ENCODE measurements at places on chromosomes 6 and 20.

- no peak for DNase-seq
Measured at GRCh38 chr6:151065027-151065815, 174.5 kb upstream of the AKAP12 start.

- peak; percentile 44 for DNase-seq
Measured at GRCh38 chr20:47318027-47318585, 38.4 kb downstream of the ZMYND8 start.

DNA sequence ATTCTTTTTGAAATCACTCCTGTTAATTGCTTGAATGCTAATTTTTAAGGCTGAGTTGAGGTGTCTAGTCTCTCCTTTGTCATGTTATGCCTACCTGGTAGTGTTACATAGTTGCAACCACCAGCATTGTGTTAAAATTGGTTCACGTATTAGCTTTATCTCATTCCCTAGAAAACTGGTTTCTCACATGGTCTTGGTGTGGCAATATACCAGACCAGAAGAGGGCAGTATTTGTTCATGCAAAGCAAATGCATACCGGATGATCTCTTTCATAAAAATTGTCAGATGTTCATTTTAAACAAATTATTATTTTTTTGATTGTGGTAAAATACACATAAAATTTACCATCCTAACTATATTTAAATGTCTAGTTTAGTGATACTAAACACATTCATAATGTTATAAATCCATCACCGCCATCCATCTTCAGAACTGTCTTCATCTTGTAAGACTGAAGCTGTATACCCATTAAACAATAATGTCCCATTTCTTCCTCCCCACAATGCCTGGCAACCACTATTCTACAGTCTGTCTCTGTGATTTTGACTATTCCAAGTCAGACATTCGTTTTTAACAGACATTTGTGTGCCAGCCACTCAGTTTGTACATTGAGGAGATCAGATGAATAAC, 92.8 kb downstream of the ATRN start:
- DNase-seq, result peak; percentile 16

DNA sequence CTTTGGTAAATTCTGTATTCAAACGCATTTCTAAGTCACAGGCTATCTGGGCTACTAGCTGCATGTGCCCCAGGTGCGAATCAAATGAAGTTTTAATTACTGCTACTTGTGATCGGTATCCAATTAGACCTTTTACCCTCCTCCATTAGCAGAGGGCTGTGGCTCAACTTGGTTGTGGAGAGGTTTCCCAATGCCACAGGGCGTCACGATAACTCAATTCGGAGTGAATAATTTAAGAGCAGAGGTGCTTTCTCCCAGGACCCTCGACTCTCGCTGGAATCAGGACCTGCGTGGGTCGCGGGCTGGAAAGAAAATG, 640 bp downstream of the SAYSD1 start:
- DNase-seq, result no peak

DNA sequence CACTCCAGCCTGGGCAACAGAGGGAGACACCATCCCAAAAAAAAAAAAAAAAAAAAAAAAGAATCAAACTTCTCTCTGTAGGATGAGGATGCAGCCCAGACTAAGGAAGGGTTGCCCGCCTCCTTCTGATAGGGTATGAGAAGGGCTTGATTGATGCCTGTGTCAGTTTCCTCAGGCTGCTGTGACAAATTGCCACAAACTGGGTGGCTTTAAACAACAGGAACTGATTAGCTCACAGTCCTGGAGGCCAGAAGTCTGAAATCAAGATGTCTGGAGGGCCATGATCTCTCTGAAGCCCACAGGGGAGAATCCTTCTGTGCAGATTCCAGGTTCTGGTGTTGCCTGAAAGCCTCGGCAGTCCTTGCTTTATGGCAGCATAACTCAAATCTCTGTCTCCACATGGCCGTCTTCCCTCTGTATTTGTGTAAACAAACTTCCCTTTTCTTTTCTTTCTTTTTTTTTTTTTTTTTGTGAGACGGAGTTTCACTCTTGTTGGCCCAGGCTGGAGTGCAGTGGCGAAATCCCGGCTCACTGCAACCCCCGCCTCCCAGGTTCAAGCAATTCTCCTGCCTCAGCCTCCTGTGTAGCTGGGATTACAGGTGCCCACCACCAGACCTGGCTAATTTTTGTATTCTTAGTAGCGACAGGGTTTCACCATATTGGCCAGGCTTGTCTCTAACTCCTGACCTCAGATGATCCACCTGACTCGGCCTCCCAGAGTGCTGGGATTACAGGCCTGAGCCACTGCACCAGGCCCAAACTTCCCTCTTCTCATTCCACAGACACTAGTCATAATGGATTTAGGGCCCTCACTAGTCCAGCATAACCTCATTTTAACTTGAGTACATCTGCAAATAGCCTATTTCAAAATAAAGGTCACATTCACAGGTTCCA, 11.2 kb upstream of the CDK19 start:
- no peak for DNase-seq

- DNase-seq, result no peak
Measured at GRCh38 chr6:29519291-29520010, 31.7 kb upstream of the MAS1L start.

GRCh38 chr6:120872262-120872578, 462.1 kb downstream of the TBC1D32 start:
- DNase-seq, result no peak

- DNase-seq, result no peak
Measured at GRCh38 chr20:17228624-17229061, 1.8 kb downstream of the PCSK2 start.

- DNase-seq, result no peak
Measured at GRCh38 chr20:46905364-46906125, 10.9 kb downstream of the EYA2 start.

- DNase-seq, result no peak
Measured at GRCh38 chr6:137904822-137905617, 38.0 kb downstream of the TNFAIP3 start.

DNA sequence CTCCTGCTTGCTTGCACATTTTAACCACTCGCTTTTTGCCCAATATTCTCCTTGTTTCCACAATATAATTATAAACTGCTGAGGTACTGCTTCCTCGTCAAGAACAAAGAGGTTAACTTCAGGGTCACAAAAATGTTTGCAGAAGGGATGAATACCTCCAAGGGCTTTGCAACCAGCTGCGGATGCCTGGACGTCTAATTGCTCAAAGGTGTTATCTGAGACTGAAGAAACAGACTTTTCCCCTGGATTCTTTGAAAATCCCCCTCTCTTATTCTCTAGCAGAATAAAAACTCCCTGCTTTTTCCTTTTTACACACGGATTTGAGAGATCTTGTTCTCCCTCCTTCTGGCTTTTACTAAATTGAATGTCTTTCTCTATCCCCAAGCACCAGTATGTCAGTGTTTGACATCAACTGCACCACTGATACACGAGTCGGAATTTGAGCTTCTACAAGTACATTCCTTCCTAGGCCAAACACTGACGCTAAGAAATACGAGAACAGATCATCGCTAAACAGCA, 336 bp upstream of the SMPDL3A start:
- DNase-seq, result peak; percentile 66
